ENCODE measurements at places on chromosomes 2 and 18.

GRCh38 chr18:50055488-50055887 lies 139.5 kb downstream of the MYO5B start:
- DNase-seq: no peak

DNA sequence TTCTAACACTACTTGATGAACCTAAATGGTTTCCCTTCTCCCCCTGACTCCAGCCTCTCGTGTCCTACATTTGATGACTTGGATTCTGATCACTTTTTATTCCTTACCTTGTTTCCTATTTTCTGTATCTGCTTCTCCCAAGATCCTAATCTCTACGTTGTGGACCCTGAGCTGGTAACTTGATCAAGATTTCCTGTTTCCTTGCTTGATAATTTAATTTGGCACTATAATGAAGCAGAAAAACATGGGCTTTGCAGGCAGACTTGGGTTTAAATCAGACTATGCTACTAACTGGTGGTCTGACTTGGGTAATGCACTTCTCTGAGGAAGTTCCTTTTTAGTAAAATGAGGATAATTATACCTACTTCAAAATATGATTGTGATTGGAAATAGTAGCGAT lies 11.7 kb upstream of the FBXO11 start:
- no peak for DNase-seq

DNA sequence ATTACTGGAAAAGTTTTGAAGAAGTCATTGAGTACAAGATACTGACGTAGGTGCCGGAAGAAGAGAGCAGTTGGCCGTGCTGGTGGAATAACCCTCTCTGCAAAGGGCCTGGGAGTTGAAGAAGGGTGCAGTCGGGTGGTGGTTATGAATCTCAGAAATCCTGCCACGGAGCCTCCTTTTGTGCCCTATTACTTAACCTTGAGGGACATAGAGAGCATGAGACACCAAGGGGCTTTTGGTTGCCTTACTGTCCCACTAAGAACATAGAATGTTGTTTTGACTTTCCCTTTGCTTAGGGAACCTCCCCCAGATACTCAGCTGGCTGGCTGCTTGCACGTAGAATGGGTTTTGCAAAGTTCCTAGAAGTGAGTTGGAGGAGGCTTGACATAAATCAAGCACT lies 1.3 kb upstream of the CD28 start:
- DNase-seq: no peak

DNA sequence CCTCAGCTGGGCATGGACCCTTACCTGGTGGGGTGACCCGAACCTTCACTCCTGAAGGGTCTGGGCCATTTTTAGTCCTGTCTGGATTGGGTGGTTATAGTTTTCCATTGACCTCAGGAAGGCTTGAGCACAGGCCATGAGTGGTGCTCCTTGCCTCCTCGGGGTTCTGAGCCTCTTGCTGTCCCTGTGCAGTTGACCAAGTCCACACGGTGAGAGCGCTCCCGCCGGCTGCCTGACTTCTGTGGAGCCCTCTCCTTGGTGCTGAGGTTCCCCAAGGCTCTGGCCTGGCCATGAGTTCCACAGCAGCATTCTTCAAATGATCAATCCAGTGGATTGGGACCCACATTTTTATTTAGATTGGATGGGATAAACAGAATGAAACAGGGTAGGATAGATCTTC lies 159.5 kb downstream of the SEPTIN10 start:
- no peak for DNase-seq

- no peak for DNase-seq
Measured at GRCh38 chr2:88563129-88563528, 64.1 kb downstream of the EIF2AK3 start.

DNA sequence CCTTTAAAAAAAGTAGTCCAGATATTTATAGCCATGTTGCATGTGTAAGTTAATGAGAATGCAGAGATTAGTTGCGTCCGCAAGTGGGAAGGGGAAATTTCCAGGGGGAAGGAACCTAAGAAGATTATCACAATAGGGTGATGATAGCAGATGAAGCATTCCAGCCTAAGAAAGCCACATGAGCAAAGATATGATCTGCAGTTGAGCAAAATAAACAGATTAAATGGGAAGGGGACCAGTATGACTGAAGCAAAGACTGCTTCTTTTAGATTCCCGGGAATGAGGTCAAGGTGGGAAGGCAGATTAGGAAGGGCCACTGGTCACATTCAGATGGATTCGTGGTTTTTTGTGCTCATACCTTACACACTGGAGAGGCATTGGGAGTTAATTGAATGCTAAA lies 154.6 kb upstream of the CDH2 start:
- DNase-seq: no peak

- DNase-seq: no peak
Measured at GRCh38 chr2:157874997-157875640, 1.0 kb downstream of the ACVR1 start.

GRCh38 chr2:204722207-204722606 lies 176.9 kb downstream of the PARD3B start:
- DNase-seq: no peak

GRCh38 chr2:123670286-123670685 lies 354.8 kb upstream of the CNTNAP5 start:
- no peak for DNase-seq

- no peak for DNase-seq
Measured at GRCh38 chr2:24920098-24920808, at the start of gene ADCY3. TSS of gene ADCY3 (minus strand) at chr2:24920237. CDS start at chr2:24918987, 1,250 bp downstream.

- DNase-seq: no peak
Measured at GRCh38 chr2:207937823-207938222, 87.5 kb downstream of the PLEKHM3 start.

DNA sequence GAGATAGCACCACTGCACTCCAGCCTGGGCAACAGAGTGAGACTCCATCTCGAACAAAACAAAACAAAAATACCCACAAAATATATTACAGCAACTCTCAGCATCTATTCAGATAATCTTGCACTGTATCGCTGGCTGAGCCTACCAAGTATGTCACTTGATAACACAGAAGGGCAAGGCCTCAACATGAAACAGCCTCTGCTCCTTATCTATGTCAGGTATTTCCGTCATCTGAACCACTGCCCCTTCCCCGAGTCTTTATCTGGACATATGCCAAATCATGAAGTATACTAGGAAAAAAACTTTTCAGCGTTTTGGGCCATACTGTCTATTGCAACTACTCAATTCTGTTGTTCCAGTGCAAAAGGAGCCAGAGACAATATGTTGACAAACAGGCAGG lies 17.7 kb downstream of the PDIA6 start:
- DNase-seq: no peak

DNA sequence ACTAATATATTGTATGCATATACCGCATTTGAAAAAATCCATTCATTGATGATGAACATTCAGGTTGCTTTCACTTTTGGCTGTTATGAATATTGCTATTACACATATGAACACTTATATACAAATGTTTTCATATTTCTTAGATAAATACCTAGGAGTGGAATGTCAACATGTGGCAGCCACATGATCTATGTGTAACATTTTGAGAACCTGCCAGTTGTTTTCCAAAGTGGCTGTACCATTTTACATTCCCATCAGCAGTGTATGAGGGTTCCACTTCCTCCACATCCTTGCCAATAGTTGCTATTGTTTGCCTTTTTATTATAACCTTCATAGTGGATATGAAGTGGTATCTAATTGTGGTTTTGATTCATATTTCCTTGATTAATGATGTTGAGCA lies 40.5 kb downstream of the CCDC85A start:
- no peak for DNase-seq

- no peak for DNase-seq
Measured at GRCh38 chr2:171432969-171433762, 624 bp downstream of the METTL8 start.

DNA sequence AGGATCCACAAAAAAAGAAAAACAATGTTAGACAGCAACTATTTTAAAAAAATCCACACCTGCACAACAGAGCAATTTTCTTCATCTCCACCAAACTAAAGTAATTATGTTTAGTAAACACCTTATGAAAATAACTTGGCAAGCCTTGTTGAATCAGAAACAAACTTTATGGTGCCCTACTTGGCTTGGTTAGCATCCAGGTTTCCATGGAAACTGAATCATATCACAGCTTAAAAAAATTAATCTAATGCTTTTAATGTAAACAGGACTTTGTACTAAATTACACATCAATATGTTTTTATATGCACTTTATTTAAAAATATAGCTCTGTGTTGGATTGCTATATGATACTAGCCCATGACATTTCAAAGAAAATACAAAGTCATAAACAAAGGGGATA lies 1882.4 kb downstream of the SUCLG1 start:
- DNase-seq: no peak

- no peak for DNase-seq
Measured at GRCh38 chr2:142222715-142223114, 91.9 kb upstream of the LRP1B start.

DNA sequence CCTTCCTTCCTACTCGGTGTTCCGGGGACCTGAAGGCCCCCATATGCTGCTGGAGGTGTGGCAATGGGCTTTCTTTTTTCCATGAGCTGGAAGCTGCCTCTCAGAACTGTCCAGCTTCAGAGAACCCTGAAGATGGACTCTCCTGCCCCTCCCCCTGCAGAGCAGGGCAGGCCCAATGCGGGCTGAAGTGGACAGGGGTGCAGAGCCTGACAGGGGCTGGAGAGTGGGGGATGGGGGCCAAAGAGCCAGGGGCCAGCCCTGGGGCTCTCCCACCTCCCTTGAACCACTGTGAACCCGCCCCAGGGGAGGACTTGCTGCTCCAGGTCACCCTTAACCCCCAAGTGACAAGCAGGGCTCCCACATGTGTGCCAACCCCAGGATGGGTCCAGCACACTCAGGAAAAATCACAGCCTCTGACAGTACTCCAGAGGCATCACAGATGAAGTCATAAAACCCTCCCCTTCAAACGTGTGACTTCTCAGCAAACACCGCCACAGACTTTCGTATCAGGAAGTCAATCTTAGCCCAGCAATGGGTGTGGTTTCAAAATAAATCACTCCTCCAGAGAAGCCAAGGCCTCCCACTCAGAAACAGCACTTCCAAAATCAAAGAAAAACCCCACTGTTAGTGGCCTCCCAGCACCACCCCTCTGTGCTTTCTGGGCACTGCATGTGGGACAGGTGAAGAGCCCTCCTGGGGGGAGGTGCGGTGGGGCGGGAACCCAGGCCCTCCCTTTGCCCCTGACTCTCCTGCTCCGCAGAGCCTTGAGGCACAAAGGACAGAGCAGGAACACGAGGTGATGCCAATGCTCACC lies 135.8 kb downstream of the HDAC4 start:
- no peak for DNase-seq

GRCh38 chr2:64608867-64609226 lies 44.9 kb downstream of the SERTAD2 start:
- DNase-seq: no peak

- DNase-seq: no peak
Measured at GRCh38 chr2:240162032-240162431, 21.6 kb upstream of the OTOS start.

DNA sequence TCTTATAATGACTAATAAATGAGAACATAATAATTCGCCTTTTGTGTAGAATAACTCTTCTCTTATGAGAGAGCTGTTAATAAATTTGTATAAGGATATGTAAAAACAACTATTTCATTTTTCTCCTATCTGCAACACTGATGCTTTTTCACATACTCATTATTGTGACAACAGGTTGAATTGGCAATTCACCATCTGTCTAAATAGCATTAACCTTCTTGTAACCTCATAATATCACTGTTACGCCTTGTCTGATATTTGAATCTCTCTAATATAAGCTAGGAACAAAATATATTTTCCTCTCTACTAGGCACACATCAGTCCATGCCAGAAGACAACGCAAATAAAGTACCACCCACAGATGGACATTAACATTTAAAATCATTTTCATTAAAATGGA lies 938.9 kb downstream of the CPS1 start:
- no peak for DNase-seq

DNA sequence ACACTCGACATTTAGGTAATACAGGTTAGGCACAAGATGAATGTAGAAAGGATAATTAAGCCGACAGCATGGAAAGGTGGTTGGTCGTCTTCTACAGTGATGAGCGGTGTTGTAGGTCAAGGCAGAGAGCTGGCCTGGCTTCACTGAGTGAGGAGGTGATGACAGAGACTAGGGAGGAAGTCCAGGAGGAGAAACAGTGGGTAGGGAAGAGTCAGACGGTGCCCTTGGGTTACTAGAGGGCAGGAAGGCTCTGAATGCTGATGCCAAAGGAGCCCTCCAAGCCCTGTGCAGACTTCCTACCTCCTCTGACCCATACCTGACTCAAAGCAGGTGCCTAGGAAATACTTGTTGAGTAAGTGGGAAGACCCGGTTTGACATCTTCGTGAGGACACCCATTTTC lies 100.8 kb downstream of the ITGB1BP1 start:
- no peak for DNase-seq

DNA sequence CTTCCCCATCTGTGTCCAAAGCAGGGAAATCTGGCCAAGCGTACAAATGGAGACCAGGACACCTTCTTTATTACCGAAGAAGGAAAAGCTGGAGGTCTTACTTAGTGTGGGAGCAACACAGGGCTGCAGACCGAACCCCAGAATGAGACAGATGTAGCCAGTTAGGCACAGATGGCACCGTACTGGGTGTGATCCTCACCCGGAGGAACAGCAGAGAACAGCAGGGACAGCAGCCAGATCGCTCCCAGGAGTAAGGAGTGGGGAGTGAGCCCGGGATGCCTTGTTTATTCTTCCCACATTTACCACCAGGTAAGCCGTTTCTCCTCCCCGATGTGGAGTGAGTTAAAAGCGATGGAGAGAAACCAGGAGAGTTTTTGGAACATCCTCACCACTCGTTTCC lies 150.7 kb upstream of the SPRED2 start:
- DNase-seq: no peak

GRCh38 chr2:160501370-160501769 lies 7.8 kb upstream of the RBMS1 start:
- no peak for DNase-seq

DNA sequence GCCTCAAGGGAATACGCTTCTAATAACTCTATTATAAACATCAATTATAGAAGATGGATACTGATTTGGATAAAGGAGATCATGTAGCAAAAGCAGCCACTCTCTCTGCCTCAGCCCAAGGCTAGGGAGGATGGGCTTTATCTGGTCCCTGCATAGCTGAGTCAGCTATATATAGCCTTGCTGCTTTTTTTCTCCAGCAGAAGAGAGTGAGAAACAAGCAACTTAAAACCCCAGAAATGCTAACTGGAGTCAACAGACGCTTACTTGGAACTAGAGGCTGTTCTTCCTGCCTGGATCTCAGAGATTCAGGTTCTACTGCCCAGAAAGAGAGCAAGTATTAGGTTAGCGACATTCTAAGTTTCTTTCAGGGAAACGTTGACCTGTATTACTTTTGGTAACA lies 426.7 kb upstream of the KLHL29 start:
- no peak for DNase-seq

DNA sequence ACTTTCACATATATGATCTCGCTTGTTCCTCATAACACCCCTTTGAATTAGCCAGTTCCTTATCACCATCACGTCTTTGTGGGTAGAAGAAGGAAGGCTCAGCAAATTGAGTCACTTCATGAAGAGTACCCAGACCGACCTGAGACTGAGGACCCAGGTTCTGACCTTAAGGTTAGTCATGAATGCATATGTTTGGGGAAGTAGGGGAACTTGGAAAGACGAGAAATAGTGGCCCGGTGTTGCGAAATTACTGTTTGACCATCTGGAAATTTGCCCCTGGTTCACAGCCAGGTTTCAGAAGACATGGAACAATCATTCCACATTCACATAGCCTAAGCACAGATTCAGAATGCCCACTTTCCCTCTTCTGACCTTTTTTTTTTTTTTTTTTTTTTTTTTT lies 59.8 kb downstream of the MEIS1 start:
- DNase-seq: no peak

GRCh38 chr2:154580767-154581166 lies 117.7 kb upstream of the KCNJ3 start:
- no peak for DNase-seq
